ENCODE measurements at places on chromosomes 16 and 17.
A peak's percentile ranks its signal among the peaks of the same experiment; 100 is the strongest.

- no peak for DNase-seq
Measured at GRCh38 chr17:82933911-82934310, 94.1 kb upstream of the ZNF750 start.

DNA sequence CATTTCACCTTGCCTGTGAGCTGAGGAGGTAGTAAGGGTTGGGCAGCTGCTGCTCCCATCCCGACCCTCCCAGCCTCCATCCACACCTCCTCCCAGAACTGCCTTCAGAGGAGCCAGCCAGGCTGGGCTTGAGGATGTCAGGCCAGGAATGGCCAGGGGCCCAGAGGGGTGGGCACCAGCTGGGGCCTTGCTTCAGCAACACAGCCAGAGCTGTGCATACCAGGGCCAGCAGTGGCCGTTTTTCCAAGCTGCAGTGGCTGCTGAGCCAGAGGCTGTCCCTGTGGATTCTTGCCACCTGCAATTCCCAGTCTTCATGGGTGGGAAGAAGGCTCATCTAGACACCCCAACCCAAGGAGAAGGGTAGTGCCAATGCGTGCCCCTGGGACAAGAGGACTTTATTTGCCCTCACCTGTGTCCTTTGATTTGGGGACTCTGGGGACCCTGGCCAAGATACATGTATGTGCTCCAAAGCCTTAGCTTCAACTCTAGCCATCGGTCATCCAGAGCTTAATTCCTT is 153.4 kb upstream of the SDK2 start:
- no peak for DNase-seq

GRCh38 chr17:43905400-43905984 is 1.8 kb downstream of the MPP2 start:
- no peak for DNase-seq

GRCh38 chr17:34562387-34562786 is 17.0 kb upstream of the TMEM132E start:
- no peak for DNase-seq

DNA sequence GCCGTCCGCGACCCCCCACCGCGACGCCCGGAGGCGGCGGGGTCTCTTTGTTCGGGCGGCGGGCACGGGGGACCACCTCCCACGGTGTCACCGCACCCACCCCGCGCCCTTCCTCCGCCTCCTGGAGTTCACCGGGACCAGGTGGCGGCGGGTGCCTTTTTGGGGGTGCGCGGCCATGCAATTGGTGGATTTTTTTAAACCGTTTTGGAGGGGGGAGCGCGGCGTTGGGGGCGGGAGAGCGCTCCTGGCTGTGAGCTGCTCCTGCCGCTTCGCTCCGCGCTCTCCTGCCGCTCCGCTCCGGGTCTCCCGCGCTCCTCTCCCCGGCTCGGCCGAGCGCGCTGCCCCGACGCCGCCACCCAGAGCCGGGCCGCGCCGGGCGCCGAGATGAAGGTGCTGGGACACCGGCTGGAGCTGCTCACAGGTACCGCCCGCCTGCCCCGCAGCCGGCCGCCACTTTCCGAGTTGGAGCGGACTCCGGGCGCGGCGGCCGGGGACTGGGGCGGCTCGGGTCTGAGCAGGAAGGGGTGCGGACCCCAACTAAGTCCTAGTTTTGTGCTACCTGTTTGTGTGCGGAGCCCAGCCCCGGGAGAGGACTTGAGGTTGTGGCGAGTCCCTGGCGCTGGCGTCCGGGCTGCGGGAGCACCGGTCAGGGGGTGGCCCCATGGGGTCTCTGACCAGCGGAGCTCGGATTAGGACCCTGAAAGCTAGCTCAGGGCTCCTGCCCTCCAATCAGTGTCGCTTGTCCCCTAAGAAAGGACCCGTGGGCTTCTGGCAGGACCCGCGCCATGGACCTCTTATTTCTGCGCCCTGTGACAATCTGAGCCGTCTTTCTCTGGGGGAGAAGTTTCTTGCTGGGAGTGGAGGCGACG is 35.7 kb upstream of the NDRG4 start:
- DNase-seq = no peak

DNA sequence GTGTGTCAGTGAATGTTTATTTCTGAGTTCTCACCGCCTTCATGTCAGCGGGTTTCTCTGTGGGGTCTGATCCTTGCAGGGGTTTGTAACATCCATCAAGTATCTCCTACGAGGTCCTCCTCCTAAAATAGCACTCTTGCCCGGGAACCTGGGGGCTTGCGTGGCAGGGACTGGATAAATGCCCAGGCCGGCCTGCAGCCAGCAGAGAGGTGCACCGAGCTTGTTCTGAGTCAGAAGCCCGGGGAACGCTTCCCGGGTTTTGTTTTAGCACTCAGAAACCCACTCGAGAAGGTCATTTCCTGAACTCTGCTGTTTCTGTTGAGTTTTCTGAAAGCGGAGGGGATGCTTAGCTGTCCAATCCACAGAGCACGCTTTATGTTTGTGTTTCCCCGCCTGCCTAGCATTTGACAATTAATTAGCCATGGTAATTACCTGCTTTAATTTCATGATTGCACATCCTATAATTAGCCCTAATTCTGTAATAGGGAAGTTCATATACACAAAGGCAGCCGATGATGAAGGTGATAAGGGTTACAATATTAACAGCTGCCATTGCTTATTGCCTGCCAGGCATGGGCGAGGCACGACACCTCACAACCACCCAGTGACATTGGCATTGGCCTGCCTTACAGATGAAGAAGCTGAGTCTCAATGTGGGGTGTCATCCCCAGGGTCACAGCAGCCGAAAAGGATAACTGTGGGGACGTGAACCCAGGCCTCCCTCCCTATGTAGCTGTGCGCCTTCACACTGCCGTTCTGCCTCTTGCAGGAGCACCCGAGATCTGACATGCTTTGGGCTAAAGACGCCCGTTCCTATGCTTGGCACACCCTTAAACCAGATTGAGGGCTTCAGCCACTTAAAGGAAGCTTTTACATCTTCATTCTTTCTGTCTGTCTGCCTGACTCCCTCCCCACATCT is 333.1 kb downstream of the CPPED1 start:
- no peak for DNase-seq

GRCh38 chr17:6994666-6995256 is 1.1 kb upstream of the ALOX12 start:
- DNase-seq = no peak

DNA sequence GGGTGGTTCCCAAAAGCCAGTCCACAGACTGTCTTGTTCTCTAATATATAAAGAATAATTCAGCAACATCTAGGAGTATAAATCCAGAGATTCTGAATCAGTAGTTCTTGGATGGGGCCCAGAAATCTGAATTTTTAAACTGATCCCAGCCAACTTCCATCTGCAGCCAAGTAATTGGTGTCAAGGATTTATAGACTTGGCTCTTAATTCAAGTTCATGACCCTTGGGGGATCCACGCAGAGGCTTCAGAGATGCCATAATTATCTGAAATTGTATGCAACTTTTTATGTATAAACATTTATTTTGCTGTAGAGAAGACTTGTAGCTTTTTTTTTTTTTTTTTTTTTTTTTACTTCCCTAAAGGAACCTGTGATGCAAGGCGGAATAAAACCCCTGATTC is 60.6 kb downstream of the HLF start:
- DNase-seq = no peak

GRCh38 chr17:83100220-83100852 is 20.9 kb downstream of the METRNL start:
- no peak for DNase-seq

DNA sequence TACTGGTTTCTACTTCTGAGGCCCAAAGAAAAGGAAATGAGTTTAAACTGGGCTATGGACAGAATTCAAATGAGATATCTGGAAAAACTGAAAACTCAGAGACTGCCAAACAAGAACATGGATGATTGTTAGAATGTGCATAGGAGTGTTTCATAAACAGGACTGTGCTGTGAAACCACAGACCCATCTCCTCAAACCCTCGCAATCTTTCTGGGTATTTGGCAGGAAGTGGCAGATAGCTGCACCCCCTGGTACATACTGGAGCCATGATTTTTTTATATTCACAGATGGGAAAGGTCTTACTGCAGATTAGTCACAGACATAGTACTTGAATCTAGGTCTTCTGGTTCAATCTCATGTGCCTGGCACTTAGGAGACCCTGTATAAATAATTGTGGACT is 145.0 kb downstream of the CCDC182 start:
- DNase-seq = peak; percentile 62

DNA sequence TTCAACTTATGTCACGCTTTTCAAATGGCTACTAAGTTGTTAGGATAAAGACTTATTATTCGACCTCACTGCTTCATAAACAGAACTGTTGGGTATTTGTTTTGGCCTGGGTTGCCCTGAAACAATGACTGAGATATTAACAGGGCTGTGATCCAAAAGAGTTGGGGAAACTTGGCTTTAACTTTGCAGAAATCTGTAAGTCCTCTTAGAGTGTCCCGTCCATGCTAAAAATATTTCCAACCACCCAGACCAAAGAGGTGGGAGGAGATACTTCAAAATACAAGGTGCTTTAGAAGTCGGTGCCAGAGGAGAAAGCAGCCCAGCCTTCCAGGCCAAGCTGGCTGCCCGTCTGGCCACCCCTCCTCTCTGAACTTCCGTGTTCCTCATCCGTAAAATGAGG is 16.1 kb upstream of the SPATA32 start:
- no peak for DNase-seq

DNA sequence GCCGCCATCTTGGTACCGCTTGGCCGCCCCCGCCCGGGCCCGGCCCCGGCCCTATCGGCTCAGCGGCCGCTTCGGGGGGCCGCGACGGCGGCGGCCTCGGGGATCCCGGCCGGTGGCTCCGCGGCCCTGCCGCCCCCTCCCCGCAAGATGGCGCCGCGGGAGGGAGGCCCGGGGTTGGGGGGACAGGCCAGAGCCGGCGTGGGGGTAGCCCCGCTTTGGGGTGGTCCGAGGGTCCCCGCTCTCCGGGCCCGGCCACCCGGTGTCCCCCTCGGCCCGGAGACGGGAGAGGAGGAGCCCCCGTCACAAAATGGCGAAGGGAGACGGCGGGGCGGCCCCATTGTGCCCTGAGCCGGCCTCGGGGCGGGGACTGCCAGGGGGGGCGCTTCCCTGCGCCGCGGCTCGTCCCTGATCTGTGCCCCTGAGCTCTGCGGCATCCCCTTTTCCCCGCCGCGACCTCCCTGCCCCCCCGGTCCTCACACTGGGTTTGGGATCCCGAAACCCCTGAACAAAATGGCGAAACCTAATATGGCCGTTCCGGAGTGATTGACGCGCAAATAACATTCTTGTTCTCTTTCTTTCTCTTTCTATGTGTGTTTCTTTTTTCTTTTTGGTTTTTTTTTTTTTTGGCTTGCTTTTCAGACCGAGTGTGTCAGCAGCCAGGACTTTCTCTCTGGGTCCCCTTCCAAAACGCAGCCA is 986 bp downstream of the HAPSTR1 start:
- peak; percentile 59 for DNase-seq

GRCh38 chr16:19888834-19889233 is 4.2 kb upstream of the GPRC5B start:
- DNase-seq = no peak

- no peak for DNase-seq
Measured at GRCh38 chr17:2985318-2985717, 78.1 kb downstream of the OR1D5 start.

DNA sequence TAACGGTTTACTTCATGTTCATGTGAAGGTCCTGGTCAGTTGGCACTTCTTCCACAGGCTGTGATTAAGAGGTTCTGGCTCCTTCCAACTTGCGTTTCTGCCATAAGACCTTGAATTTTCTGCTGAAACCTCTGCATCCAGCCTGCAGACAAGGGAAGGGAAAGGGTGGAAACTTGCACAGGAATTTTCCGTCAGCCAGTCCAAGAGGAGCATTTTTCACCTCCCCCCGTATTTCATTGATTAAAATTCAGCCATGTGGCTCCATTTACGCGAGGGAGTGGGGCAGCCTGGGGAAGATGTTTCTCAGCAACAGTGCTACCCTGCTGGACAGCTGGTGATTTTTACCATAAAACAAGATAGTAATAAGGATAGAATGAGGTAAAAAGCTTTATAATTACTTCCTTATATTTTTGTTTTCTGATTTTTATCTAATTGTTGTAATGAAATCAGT is 101.5 kb upstream of the SMIM36 start:
- no peak for DNase-seq

DNA sequence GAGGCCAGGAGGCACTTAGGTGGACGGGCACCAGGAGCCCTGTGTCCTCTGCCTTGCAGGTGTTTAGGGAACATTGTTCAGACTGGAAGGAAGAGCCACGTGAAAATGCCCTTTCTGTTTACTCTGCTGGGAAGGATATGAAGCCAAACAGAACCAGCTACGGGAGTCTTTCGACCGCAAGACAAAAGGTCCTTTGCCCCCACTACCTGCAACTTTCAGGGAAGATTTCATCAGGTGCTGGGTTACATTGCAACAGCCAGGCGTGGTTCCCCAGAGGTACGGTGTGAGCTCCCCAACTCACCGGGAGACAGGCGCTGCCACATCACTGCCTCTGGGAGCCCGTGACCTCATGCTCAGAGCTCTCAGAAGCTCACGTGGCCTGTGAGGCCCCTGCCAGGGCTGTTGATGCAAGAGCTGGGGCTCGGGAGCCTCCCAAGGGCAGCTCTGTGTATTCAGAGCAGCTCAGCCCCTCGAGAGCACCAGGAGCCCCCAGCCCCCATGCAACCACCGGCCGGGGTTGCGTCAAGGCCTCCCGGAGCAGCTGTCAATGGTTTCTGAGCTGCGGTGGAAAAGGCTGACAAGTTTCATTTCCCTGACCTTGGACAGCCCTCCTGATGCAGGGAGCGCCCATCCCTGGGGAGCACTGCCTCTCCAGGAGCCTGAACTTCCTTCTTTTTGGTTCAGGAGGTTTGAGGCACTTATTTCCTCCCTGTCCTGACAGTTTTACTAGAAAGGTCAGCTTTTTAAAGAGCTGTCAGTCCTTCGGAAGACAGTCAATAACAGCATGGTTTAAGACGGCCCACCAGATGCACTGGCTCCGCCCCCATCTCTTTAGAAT is 42.1 kb downstream of the TBC1D16 start:
- peak; percentile 97 for DNase-seq

- no peak for DNase-seq
Measured at GRCh38 chr17:39525801-39526506, 64.7 kb downstream of the CDK12 start.

DNA sequence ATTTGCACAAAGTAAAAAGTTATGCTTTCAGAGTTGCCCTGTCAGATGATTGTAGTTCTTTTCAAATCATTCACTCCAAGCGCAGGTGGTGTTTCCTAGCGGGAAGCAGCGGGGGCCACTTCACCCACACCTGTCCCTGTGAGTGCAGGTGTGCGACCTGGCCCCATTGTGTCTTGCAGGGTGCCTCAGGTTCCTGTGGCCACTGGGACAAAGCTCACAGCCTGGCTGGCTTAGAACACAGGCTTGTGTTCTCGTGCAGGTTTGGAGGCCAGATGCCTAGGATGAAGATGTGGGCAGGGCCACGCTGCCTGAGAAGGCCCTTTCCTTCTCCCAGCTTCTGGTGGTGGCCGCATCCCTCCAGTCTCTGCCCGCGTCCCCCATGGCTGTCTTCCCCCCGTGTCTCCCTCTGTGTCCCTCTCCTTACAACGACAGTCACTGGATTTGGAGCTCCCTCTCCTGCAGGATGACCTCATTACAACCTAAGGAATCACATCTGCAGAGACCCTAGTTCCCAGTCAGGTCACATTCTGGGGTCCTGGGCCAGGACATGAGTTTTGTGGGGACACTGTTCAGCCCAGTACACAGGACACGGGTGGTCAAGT is 90.5 kb downstream of the NPIPB11 start:
- no peak for DNase-seq

- no peak for DNase-seq
Measured at GRCh38 chr16:67517661-67518423, 10.8 kb upstream of the RIPOR1 start.

GRCh38 chr17:75557075-75557851 is 30.3 kb upstream of the MYO15B start:
- no peak for DNase-seq

- no peak for DNase-seq
Measured at GRCh38 chr17:78252111-78252634, 20.7 kb downstream of the TMEM235 start.

GRCh38 chr17:6306820-6307219 is 128.1 kb downstream of the AIPL1 start:
- no peak for DNase-seq

GRCh38 chr17:17935321-17936271 is 36.6 kb downstream of the TOM1L2 start:
- DNase-seq = peak; percentile 83
